ENCODE measurements at places on chromosomes 2 and 18.

GRCh38 chr2:233367586-233367985 is 13.3 kb downstream of the DGKD start:
- peak; percentile 68 for DNase-seq

- DNase-seq: no peak
These were observed 350.2 kb downstream of the RIT2 start for GRCh38 chr18:42765302-42765701.

DNA sequence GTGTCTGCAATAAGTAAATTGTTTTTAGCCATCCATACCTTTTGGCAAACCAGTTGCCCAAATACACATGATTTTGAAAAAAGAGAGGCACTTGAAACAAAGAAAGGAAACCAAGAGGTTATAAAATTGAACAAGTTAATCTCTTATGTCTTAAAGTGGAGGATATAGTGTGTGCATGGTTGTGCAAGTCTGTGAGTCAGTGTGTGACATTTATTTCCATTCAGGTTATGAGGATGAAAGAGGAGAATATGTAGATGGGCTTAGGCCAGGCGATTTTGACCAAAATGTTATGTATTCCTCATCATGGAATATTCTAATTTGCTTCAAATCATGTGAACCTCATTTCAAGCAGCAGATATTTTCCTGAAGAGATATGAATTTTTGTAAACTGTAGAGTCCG is 123.3 kb downstream of the SETBP1 start:
- no peak for DNase-seq

DNA sequence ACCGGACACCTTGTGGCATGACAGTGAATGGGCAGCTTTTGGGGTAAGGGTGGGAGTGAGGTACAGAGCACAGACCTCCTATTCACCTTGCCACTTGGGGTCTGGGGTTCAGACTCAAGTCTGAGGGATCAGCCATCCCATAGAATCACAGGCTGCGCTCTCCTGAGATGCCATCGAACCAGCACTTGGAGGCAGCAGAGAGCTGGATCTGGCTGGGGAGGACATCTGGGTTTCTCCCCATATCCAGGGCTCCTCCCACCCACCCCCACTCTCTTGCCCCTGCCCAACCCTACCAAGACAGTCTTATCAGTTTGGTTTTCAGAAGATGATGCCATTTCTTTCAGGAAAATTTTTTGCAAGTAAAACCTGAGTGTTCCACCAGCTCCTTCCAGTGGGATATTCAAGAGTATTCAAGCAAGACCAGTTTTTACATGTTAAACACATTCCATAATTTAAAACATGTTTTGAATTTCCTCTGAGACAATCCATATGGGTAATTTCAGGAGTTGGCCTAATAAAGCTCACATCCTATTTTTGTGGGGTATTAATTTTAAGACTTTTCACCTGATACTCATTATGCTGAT is 29.2 kb upstream of the TEX44 start:
- peak; percentile 80 for DNase-seq

- DNase-seq: no peak
These were observed 1.7 kb downstream of the HOXD12 start for GRCh38 chr2:176101216-176101830.
